ENCODE measurements at places on chromosomes 11 and 22. TPM values are rescaled to one million over a fixed set of nuclear protein-coding genes. Genes with fewer than 3 reads are reported as not detected.

The MUC6 gene
- polyA plus RNA-seq = 0.54 TPM

The CCDC15 gene
- polyA plus RNA-seq = 0.35 TPM

The OR5B12 gene
- polyA plus RNA-seq = not detected

The SLC25A18 gene
- 72.0 TPM for polyA plus RNA-seq

The SMCO4 gene
- polyA plus RNA-seq = 98.8 TPM

The SLC5A1 gene
- polyA plus RNA-seq = 3.9 TPM

- DNase-seq = no peak
Observed at GRCh38 chr11:121929581-121929980, 186.4 kb downstream of the BLID start.

- DNase-seq = no peak
Observed at GRCh38 chr11:33160136-33160535, 1.1 kb downstream of the CSTF3 start.

GRCh38 chr22:24183321-24184031 is 2.2 kb downstream of the SUSD2 start:
- DNase-seq = no peak

- no peak for DNase-seq
Observed at GRCh38 chr11:86502137-86502642, 127.5 kb downstream of the CCDC81 start.
